ENCODE measurements at places on chromosomes 11 and 22.
A peak's percentile ranks its signal among the peaks of the same experiment; 100 is the strongest.

GRCh38 chr22:47793304-47794101, 1031.1 kb downstream of the TBC1D22A start:
- no peak for DNase-seq

- DNase-seq: no peak
Measured at GRCh38 chr11:134541355-134541754, 129.3 kb upstream of the B3GAT1 start.

GRCh38 chr22:30573594-30574094, 821 bp downstream of the GAL3ST1 start:
- DNase-seq: no peak

- no peak for DNase-seq
Measured at GRCh38 chr11:35752115-35752514, 89.5 kb downstream of the TRIM44 start.

DNA sequence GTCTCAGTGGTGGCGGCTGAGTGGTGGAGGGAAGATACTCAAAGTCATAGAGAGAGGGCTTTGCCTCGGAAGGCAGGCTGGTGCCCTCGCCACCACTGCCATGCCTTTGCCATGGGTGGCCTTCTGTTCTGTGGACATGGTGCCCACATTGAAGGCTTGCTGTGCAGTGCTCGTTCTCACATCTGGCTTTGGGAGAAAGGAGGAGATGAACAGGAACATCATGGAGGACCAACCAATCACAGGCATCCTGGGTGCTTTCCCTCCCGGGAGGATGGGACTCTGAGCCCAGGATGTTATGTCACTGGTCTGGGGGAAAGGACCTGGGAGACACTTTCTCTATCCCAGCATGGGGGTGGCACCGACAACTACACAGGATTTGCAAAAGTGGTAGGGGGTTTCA, 82.3 kb upstream of the NARS2 start:
- DNase-seq: no peak

- DNase-seq: no peak
Measured at GRCh38 chr11:106594751-106595351, 423.4 kb downstream of the GUCY1A2 start.

DNA sequence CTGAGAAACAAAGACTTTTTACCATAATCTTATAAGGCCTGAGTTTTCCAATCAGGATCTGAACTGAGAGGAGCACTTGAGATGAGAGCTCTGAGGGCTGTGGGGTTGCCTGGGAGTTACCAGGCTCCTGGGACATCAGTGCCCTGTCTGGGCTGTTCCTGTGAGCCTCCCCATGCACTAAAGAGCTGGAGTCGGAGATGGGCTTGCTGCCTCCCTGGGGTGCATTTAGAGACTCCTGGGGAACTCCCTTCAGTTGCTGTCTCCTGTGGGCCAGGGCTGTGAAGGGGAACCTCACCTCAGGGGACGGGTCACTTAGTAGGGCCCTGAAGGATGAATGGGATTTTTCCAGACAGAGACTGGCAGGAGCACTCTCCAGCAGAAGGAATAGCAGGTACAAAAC, 33.3 kb downstream of the KCNC1 start:
- no peak for DNase-seq

DNA sequence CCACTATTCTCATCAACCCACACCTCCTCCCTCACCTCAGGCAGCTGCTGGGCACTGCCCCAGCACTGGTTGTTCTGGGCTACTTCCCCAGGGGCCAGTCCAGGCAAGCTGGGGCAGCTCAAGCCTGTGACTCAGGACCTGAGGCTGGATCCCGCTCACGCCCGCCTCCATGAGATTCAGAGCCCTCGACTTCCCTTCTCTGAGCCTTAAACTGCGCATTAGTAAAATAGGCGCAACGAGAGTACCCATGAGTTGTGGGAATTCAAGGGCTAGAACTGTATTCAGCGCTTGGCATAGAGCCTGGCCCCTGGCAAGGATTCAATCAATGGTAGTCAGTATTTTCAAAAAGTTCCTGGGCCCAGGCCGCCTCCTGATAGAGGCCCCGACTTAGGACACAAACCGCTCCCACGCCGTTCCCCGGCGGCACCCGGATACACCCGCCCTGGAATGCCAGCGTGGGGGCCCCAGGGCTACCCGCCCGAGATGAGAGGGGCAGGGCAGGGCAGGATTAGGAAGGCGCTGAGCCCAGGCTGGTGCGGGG, 723 bp upstream of the CD82 start:
- DNase-seq: peak; percentile 85

DNA sequence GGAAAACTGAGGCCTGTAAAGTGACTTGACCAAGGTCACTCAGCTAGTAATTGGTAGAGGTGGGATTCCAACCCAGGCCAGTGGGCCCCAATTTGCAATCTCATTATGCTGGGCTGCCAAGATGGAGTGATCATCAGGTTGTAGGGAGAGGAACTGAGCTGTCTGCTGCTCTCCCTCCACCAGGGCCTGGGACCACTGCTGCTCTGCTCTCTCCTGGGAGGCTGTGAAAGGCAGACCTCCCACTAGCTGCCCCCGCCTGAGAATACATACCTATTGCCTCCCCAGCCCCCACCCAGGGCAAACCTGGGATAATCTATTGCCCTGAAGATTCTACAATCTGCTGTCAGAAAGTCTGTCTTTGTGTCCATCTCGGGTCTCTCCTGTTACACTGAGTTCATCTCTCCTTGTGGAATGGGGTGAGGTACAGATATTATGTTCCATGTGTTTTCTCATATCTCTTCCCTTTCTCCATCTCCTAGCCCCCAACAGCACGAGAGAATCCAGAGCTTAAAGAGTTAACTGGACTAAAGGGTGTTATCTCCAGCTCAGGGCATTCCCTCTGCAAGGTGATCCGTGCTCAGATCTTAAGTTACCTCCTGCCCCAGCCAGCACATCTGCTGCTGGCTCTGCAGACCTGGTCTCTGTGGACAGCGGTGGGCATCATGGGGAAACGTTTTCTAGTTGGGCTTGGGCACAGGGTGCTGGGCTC, 5.6 kb downstream of the NECTIN1 start:
- DNase-seq: no peak

DNA sequence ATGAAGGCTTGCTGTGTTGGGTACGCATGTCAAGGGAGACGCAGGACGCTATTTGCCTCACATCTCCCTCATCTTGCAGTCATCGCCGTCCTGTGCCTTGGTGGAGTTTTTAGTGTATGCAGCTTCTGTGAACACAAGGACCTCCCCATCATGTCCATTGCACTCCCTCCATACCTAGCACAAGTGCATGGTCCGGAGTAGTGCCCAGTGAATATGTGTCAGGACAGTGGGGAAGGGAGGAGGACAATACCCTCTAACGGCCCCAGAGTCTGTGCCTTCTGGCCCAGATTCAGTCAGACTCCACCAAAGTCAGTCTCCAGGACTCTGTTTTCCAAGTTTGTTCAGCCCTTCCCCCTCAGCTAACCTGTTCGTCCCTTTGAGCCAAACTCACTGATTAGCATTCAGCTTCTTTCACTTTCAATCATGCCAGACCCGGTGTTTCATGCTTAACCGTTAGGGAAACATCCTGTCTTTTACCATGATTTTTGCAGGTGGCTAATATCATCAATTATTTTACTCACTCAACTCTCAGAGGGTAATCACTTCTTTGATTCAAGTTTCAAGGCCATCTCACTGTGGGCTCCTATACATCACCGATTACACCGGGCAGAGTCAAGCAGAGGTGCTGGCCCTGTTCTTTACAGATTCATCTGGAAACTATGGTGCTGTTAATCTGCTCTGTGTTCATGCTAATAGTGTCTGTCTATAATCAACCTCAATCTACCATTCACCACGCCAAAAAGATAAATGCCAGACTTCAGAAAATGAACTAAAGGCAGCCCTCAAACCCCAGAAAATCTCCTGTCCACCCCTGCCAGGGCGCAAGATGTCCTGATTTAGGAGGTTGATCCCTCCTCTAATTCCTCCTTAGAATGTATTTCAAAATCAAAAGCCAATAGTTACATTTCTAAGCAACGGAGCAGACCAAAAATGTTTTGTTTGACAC, 156.5 kb downstream of the RRAS2 start:
- DNase-seq: no peak

- no peak for DNase-seq
Measured at GRCh38 chr11:42840860-42841259, 470.9 kb upstream of the API5 start.

Data from skeletal muscle cell (primary cell).